Stimulated activated CD8-positive, alpha-beta memory T cell treated with anti-CD3 and anti-CD28 coated beads, Interleukin-4, amount 100 ng/mL, for 1 hour (primary cell): ENCODE measurements at places on chromosomes 5 and 9.
A peak's percentile ranks its signal among the peaks of the same experiment; 100 is the strongest.

- no peak for DNase-seq
These were observed 54.4 kb downstream of the FSD1L start for GRCh38 chr9:105502276-105502675.

- DNase-seq, result no peak
These were observed 16.9 kb upstream of the GPX3 start for GRCh38 chr5:151003503-151003860.

DNA sequence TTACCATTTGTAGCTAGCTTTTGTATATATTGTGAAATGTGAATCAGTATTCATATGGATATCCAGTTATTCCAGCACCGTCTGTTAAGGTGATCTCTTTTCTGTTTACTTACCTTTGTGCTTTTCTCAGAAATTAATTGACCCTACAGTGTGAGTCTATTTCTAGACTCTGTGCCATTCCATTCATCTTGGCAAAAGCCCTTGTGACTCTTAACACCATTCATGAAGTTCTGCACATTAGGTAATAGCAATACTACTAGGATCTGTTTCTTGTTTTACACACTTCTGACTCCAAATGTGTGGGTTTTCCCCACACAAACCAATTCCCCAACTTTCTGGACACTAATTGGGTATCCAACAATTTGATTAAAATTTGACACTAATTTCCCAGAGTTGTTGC lies 40.4 kb downstream of the SLC12A2 start:
- DNase-seq, result no peak

DNA sequence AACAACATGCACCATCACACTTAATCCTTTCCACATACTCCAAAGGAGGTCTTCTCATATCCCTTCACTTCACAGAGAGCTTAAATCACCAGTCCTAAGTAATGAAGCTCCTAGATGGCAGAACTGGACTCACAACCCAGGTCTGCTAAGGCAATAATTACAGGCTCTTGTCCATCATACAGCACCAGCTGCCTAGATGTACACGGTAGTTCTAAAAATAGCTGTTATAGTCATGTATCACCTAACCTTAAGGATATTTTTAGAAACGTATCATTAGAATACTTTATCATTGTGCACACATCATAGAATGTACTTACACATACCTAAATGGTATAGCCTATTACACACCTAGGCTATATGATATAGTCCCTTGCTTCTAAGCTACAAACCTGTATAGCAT lies 644.6 kb upstream of the RGMB start:
- no peak for DNase-seq

DNA sequence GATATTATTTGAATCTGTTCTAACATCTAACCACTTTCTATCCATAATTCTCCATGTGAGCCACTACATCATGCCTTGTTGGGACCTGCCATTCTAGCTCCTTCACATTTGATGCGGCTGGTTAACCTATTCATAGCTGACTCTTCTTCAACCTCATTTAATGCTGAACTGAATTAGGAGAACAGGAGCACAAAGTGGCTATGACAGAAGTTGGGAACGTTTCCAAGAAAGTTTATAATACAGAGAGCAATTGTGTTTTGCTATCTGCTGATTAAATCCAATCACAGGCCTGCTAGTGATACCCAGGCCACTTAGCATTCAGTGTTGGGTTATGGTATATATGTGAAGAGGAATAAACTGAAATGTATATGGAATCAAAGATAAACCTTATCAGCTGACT lies 440.3 kb downstream of the PTPRD start:
- no peak for DNase-seq

DNA sequence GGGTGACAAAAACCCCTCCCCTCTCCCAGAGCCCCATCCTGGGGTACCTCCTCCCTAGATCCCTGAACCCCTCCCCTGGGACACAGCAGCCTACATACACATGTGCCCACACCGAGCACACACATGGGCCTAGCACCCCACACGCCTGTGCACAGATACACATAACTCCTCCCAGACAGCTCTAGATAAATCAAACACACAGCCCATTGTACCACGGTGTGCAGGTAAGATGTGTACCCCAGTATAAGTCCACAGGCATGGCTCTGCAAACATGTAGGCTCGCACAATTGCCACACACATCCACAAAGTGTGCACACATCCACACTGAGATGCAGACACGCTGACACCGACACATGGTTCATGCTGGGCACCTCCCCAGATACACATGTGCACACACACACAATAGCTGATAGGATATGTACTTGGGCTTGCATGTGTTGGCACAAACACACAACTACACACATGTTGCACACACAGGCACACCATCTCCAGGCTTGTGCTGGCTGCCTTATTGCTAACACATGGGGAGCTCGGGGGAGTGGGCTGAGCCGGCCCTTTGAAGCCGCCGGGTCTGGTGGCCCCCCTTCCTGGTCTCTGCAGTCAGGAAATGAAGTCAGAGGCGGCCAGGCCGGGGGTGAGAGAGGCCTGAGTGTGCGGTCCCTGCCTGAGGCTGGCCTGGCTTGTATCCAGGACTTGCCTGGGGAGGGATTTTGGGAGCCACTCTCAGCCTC lies 30.2 kb downstream of the GOLGA2 start:
- no peak for DNase-seq

DNA sequence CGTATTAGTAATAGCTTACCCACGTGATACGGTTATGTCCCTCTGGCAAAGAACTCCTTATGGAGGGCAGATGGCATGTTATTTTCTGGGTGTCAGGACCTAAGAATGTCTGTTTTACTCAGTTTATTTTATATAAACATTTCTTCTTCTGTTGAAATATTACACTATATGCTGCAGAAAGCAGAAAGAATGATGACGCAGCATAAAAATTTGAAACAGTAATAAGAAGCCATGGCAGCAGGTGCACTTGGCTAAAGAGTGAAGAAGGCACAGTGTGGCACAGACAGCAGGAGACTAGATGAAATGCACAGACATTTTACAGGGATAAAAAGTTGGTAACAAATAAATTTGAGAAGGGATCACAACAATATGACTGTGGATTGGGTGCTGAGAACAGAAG lies 46.3 kb upstream of the CDH10 start:
- no peak for DNase-seq

- DNase-seq, result no peak
These were observed 1387.2 kb upstream of the ACO1 start for GRCh38 chr9:30997291-30997690.

GRCh38 chr9:132183134-132183533 lies 21.3 kb downstream of the NTNG2 start:
- no peak for DNase-seq

DNA sequence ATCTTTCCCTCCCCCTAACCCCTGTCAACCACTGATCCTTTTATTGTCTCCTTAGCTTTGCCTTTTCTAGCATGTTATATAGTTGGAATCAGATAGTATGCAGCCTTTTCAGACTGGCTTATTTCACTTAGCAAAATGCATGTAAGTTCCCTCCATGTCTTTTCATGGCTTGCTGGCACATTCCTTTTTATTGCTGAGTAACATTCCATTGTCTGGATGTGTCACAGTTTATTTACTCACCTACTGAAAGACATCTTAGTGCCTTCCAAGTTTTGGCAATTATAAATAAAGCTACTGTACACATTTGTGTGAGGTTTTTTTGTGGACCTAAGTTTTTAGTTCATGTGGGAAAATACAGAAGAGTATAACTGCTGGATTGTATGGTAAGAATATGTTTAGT lies 230.1 kb downstream of the PBX3 start:
- no peak for DNase-seq

DNA sequence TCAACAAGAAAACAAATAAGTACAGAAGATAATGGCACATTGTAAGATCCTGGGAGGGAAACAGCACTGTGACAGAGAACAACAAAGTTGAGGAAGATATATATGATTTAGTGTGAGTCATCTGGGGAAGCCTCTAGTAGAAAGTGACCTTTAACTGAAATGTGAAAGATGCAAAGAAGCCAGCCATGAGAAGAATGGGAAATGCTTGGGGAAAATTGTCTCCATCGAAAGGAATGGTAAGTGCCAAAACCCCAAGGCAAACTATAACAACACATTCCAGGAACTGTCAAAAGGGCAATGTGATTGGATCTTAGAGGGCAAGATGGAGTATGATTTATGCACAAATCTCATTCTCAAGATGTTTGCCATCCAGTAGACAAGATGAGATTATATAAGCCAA lies 537.8 kb upstream of the BRINP1 start:
- no peak for DNase-seq

GRCh38 chr5:56862909-56863308 lies 46.5 kb upstream of the SETD9 start:
- no peak for DNase-seq

- DNase-seq, result no peak
These were observed 129.9 kb downstream of the DMXL1 start for GRCh38 chr5:119200795-119201194.

DNA sequence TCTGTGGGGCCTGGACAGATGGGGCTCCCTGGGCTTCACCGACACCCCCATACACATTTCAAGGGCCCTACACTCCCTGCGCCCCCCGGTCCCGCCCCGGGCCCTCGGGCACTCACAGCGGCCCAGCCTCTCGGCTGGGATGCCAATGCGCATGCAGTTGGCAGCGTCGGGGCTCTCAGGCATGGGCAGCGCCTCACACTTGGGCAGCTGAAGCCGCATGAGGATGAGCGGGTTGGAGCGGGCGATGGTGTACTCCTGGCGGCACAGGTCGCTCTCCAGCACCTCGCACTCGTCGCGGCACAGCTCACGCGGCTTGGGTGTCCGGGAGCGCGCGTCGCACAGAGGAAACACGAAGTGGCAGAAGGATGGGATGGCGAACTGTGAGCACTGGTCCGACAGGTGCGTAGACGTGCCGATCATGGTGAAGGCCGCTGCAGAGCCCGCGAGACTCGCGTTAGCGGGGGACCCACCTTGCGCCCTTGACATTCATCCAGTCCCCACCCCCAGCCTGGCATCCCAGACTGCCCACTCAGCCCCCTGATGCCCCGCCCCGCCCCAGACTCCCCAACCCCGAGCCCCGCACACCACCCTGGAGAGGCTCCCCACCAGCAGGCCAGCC lies 216.9 kb downstream of the ROR2 start:
- no peak for DNase-seq

GRCh38 chr5:37110135-37110534 lies 139.0 kb downstream of the CPLANE1 start:
- no peak for DNase-seq

DNA sequence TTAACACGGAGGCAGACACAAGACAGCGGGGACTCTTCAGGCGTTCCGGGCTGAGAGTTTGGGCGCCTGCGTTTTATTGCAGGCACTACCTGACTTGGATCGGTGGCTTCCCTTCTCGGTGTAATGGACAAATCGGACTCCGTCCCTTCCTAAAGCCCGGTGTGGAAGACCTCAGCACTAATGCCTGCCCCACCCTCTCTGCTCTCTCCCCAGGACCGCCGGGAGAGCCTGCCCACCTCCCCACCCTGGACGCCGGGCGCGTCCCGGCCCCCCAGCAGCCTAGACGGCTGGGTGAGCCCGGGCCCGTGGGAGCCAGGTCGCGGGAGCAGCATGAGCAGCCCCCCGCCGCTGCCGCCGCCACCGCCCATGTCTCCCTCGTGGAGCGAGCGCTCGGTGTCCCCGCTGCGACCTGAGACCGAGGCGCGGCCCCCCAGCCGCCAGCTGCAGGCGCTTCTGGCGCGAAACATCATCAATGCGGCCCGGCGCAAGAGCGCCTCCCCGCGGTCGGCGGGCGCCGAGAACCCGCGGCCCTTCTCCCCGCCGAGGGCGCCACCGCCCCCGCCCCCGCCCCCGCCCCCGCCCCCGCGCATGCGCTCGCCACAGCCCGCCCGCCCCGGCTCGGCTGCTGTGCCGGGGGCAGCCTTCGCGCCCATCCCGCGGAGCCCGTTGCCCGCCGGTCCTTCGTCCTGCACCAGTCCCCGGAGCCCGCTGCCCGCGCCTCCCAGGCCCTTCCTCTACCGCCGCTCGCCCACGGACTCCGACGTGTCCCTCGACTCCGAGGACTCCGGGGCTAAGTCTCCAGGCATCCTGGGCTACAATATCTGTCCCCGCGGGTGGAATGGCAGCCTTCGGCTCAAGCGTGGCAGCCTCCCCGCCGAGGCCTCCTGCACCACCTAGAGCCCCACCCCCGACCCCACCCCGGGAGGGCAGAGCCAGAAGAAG lies 4.6 kb upstream of the MYOZ3 start:
- peak; percentile 46 for DNase-seq

DNA sequence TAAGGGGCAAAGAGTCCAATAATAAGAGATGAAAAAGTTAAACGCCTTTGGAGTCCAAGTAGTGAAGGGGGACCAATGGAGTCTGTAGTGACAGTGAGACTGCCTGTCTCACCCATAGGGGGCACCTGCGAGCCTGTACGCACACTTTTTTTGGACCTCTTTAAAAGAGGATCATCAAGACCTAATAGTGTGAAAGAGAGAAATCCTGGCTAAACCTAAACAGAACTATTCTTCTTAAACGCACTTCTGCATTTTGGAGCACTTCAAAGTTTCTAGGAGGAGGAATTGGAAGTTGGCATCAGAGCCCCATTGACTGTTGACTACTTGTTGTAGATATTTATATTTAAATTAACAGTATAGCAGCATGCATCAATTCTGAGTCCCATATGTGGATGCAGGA lies 636.1 kb upstream of the KLF4 start:
- DNase-seq, result no peak

GRCh38 chr9:99005651-99006050 lies 61.9 kb downstream of the COL15A1 start:
- no peak for DNase-seq

DNA sequence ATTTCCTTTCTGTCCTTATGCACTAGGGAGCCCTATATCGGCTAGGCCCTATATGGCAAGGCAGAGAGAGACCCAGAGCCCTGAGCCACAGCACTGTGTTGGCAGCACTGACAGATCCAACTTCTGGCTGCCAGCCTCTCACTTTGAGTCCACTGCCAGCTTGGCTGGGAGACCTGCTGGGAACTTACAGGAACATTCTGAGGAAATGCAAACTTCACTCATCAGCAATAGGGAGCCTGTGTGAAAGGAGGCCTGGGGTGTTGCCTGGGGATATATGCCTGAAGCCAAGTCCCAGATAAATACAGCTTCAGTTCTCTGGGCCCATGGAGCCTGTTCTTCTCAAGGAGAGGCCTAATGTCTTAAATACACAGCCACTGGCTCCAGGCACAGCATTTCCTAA lies 78.0 kb downstream of the ADRB2 start:
- DNase-seq, result no peak

GRCh38 chr9:135604437-135605237 lies 34.7 kb downstream of the GLT6D1 start:
- DNase-seq, result no peak

- no peak for DNase-seq
These were observed 295.8 kb downstream of the DMRTA1 start for GRCh38 chr9:22742401-22742800.
